ENCODE measurements at places on chromosomes 3 and 15.

- DNase-seq: no peak
Measured at GRCh38 chr3:140832883-140833282, 108.8 kb upstream of the SLC25A36 start.

GRCh38 chr15:36090286-36090946, 489.0 kb upstream of the CDIN1 start:
- DNase-seq: no peak

GRCh38 chr15:40538976-40539375, 25.9 kb downstream of the CCDC32 start:
- DNase-seq: no peak

GRCh38 chr15:68271854-68272471, 5.6 kb upstream of the FEM1B start:
- DNase-seq: no peak

- no peak for DNase-seq
Measured at GRCh38 chr3:195467641-195468390, 25.0 kb upstream of the ACAP2 start.
